Activated T-cell treated with anti-CD3 and anti-CD28 coated beads for 1 hour (primary cell): ENCODE measurements at places on chromosomes 7 and 10.

GRCh38 chr10:49037187-49037586 is 78.1 kb downstream of the VSTM4 start:
- DNase-seq, result no peak

DNA sequence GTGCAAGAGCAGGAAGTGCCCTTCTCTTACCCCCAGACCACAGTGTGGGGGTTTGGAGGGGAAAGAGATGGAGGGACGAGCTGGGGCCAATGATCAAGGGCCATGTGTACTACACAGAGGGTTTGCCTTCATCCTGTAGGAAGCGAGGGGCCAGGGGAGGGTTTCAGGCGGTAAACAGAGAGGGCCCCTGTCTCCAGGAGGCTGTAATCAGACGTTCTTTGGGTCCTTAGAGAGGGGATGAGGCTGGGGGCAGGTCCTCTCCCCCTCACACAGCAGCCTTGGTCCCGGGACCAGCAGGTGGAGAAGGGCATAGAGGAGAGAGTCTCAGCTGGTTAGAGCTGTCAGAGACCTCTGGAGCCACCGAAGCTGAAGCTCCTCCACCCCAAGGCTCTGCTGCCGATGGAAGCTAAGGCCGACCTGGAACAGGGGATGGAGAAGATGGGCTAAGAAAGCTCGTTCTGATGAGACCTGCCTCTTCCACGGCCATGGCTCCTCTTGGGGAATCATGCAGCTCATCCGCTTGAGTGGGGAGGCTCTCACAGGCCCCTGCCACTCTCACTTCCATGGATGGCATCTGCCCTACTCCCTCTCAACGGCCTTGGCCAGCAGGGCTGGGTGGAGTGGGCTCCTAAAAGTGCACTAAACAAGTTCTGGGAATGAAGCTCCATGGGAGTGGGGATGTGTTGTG is 3.5 kb downstream of the LOXL4 start:
- no peak for DNase-seq

GRCh38 chr10:21534604-21535493 is 817 bp downstream of the MLLT10 start:
- peak; percentile 33 for DNase-seq

GRCh38 chr10:123997486-123998196 is 95.8 kb downstream of the CHST15 start:
- no peak for DNase-seq

- DNase-seq, result no peak
Measured at GRCh38 chr7:50791938-50792341, 9.2 kb upstream of the GRB10 start.

- no peak for DNase-seq
Measured at GRCh38 chr7:150439967-150440366, 10.5 kb upstream of the GIMAP8 start.

DNA sequence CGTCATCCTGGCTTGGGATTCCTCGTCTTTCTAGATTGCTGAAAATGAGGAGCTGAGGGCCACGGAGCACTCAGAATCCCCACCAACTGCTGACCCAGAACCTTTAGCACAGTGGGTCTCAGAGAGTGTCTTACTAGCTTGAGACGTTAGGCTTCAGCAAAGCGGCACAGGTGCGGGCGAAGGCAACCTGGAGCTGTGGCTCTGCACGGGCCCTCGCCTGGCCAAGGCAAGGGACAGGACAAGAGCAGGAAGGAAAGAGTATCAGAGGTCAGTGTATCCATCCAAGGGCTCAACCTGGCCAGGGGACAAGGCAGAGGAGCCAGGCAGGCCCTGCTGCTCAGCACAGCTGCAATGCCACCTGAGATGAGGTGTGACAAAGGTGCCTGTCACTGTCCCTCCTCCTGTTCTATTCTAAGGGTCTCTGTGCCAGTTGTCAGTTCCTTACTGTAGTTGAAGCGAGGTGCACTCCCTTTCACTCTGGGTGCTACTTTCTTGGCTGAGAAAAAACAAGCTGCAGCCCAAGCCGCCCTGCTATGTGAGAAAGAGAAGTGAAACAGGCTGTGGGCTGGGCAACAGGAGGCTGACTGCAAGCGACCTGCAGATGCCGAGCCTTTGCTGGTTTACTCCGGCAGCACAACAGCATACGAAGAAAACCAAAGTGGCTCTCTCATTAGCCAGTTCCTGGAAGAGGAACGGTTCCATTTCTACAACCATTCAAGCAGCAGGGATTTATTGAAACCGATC is 33.3 kb upstream of the KDM7A start:
- peak; percentile 17 for DNase-seq

DNA sequence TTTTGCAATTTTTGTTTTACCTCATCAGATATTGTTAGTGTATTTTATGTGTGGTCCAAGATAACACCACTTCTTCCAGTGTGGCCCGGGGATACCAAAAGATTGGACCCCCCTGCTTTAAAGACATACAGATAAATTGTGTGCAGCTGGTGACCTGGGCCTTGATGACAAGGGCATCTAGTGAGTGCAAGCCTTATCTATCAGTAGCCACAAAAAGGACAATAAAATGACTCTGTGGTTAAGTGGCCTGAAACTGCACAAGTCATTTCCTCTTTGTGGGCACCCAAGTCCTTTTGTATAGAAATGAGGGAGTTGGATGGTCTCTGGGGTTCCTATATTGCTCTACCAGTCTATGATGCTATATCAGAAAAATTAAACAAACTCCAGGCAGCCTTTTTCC is 98.1 kb downstream of the PARD3 start:
- no peak for DNase-seq

DNA sequence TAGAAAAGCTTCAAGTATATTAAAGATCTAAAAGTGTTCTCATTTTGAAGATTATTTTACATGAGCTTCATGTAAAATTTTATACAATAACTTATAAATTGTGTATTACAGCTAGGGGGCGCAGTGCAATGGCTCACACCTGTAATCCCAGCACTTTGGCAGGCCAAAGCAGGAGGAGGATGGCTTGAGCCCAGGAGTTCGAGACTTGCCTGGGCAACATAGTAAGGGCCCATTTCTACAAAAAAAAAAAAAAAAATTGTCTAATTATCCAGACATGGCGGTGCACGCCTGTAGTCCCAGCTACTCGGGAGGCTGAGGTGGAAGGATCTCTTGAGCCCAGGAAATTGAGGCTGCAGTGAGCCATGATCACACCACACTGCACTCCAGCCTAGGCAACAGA is 16.6 kb downstream of the ACBD5 start:
- peak; percentile 25 for DNase-seq

- DNase-seq, result no peak
Measured at GRCh38 chr10:51878695-51879094, 179.3 kb upstream of the CSTF2T start.

DNA sequence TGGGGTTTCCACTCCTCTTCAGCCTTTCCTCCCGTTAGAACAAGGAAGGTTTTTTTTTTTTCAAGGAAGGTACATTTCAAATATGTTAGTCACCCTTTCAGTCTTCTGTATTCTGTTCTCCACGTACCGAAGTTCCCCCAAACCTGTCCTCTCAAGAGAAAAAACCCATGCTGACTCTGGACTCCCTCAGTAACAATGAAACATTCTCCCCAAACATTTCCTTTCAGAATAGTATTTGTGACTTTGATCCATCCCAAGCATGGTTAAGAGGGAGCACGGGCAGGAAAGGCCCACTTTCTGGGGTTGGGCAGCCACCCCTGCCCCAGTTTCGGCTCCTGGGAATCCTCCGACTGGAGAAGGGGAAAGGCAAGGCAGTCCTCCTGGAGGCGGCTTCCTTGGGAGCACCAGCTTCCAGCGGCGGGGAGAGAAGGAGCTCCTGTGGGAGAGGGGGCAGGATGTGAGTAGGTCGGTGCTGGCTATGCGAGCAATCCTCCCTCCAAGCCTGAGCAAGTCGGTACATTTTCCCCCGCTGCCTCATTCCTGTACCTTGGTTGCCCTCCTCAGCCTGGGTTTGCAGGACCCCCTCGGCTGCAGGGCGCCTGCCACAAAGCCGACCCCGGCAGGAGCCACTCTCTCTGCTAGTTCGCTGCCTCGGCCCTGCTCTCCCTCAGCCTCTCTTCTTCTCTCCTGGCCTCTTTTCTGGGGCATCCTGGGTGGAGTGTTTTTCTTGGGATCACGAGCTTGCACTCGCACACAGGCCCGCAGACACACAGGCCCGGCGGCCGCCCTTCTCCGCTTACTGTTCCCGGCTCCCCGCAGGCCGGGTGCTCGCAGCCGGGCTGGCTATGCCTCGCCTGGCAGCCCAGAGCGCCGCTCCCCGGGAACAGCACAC is 2.1 kb upstream of the HOXA1 start:
- DNase-seq, result no peak
